ENCODE measurements at places on chromosomes 1 and 21.

- DNase-seq, result no peak
Observed at GRCh38 chr1:93078203-93078602, 880 bp upstream of the MTF2 start.

GRCh38 chr1:74822851-74823401 lies 90.0 kb downstream of the TYW3 start:
- no peak for DNase-seq

DNA sequence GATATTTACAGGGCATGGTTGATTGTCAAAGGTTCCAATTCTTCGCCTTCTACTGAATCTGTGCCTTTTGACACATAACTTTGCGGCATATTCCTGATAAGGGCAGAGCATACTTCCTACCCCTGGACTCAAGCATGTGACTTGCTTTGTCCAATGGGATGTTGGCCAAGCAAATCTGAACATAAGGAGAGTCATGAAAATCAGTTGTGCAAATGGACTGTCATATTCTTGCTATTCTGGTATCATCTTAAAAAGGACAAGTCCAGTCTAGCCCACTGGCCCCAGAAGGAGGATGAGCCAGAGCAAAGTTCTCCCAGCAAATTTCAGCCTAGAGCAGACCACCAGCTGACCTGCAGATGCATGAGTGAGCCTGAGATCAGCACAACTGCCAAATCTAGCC lies 41.0 kb upstream of the MUTYH start:
- peak; percentile 61 for DNase-seq

- no peak for DNase-seq
Observed at GRCh38 chr1:183609759-183610452, 19.6 kb upstream of the NCF2 start.

- no peak for DNase-seq
Observed at GRCh38 chr1:28031173-28031572, 57.2 kb downstream of the EYA3 start.

- DNase-seq, result no peak
Observed at GRCh38 chr1:114561333-114561732, 20.1 kb downstream of the BCAS2 start.

GRCh38 chr1:82879701-82880305 lies 1079.1 kb downstream of the ADGRL2 start:
- DNase-seq, result no peak

GRCh38 chr1:94246692-94247137 lies 9.3 kb upstream of the ARHGAP29 start:
- DNase-seq, result no peak

GRCh38 chr1:30749691-30750583 lies 7.6 kb downstream of the LAPTM5 start:
- no peak for DNase-seq

DNA sequence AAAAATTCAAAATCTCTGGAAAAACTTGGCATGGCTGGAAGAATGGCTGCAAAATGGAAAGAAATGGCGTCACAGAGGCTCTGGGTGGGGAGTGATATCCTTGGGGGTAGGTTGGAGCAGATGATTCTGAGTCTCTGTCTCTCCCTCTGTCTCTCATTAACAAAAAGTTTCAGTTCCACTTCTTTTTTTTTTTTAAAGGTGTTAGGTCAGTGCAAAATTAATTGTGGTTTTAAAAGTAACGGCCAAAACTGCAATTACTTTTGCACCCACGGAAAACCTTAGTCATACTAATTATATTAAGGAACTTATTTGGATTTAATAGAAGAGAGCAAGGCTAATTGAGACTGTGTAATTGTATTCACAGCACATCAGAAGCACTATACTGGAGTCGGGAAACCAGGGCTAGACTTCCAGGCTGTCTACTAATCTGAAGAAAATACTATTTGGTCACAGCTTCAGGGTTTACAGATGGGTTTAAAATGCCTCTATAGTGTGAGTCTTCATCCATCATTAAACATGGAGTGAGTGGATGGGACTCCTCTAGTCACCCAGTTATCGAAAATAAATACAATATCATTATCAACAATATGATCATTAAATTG lies 289.1 kb upstream of the PLD5 start:
- DNase-seq, result no peak

- DNase-seq, result no peak
Observed at GRCh38 chr1:237705462-237705861, 185.3 kb downstream of the ZP4 start.

- no peak for DNase-seq
Observed at GRCh38 chr1:205588636-205589035, 43.2 kb downstream of the ELK4 start.

GRCh38 chr1:179817789-179818188 lies 59.8 kb downstream of the TOR1AIP2 start:
- no peak for DNase-seq

DNA sequence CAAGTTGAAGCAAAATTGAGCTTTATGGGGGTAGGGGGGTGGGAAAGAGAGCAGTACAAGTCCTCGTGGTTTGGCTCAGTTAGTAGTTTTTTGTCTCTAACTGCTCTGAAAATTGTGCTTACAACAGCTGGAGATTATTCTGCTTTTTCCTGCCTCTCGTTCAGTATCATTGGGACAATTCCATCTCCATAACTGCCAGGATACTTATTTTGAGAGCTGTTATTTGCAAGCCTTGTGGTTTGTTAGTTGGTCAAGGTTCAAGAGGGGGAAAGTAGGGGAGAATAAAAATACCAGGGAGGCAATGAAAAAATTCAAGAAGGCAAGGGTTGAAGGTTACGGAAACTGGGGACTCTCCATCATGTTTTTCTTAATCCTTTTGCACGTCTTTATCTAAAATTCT lies 811.8 kb upstream of the ADGRL2 start:
- no peak for DNase-seq

DNA sequence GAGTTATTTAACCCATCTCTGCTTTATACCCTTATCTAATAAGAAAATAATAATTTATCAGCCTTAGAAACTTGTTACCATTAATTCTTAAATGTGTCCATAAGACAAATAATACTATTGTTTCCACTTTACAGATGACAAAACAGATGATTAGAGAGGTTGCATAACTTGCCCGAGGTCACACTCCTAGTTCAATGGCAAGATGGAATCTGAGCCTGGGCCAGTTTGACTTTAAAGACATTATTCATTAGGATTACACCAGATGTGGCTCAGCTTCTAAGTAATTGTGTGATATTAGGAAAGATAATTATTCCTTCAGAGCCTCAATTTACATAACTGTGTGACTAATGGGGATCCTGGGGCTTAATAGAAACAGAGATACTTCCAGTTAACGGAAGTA lies 42.3 kb upstream of the KCNK2 start:
- DNase-seq, result no peak

GRCh38 chr1:46535063-46535462 lies 16.4 kb downstream of the KNCN start:
- no peak for DNase-seq

GRCh38 chr1:151828921-151829320 lies 2.7 kb downstream of the RORC start:
- DNase-seq, result no peak

DNA sequence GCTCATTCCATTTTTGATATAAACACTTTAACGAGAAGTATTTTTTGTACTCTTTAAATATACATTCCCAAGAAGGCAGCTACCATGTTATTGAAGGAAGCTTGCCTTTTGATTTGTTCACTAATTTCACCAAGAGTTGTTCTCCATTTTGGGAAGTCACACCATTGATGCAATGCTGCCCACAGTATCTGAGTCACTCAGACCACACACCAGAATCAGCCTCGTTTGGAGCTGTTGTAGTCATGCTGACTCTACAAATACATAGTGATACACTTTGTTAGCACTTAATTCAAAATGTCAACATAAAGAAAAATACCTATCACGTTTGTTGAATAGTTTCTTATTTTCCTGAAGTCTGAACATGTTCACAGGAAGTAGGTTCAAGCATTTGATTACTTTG lies 78.7 kb downstream of the PAPPA2 start:
- DNase-seq, result no peak

DNA sequence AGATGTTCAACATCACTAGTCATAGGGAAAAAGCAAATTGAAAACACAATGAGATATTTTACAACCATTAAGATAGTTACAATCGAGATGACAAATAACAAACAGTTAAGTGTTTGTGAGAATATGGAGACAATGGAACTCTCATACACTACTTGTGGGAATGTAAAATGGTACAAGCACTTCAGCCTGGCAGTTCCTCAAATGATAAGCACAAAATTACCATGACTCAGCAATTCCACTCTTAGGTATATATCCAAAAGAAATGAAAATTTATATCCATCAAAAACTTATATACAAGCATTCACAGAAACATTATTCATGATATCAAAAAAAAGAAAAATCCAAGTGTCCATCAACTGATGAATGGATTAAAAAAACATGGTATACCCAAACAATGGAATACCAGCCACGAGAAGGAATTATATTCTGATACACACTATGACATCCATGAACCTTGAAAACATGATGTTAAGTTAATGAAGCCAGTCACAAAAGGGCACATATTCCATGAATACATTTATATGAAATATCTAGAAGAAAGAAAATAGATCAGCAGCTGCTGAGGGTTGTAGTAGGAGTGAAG lies 76.4 kb downstream of the EVI5 start:
- DNase-seq, result no peak

DNA sequence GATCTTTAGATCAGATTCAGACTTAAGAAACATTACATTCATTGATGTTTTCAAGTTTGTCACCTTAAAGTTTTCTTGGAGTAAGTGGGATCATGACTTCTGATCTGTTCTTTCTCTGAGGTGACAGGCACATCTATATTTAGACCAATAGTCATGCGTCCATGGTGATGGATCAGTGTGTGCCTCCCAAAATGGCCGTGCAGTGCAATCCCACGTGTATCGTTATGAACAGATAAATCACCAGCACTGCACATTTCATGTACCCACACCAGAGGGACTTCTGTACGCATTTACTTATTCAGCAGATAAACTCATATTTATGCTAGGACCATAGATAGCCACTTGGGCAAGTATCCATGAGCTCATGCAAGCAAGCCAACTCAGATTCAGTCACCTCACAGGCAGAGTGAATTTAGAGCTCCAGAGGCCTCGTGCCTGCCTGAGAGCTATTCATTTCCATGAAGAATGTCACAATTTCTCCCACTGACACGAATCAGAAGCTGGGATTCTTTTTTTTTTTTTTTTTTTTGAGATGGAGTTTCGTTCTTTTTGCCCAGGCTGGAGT lies 13.9 kb upstream of the WDR26 start:
- no peak for DNase-seq

GRCh38 chr1:64179588-64179987 lies 23.8 kb upstream of the UBE2U start:
- DNase-seq, result no peak

DNA sequence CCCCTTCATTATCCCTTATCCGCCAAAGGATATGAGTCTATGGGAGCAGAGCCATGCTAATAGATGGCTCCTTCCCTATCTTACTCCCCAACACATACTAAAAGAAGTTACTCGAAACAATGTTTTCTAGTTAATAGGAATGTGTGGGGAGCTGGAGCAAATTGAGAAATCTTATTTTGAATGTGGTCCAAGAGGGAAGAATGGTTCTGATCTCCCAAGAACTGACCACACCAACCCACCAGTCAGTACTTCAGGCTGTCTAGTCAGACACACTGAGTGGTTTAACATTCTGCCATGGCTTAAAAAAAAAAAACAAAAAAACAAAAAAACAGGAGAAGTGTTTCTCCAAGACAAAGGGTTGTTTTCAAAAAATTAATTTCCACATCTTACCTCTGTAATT lies 31.5 kb upstream of the DNASE2B start:
- DNase-seq, result no peak

GRCh38 chr1:7177438-7178146 lies 392.3 kb downstream of the CAMTA1 start:
- no peak for DNase-seq

- no peak for DNase-seq
Observed at GRCh38 chr1:220382994-220383393, 110.7 kb upstream of the RAB3GAP2 start.

DNA sequence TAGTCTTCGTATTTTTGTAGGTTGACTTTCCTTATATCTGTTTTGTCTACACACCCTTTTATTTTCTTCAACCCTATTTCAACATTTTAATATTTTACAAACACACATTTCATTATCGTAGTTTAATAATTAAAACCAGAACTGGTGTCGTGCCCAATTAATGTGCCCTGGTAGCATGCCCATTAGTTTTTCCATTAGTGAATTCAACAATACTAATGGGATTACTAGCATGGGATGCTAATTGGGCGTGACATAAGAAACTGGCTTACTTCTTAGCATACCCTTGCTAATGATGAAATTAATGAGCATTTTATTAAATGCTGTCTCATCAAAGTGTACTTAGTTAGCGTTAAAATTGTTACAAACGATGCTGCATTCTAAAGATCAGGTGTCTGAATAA lies 332.7 kb downstream of the USH2A start:
- no peak for DNase-seq

GRCh38 chr1:52601991-52602855 lies at the start of gene GPX7:
Gene GPX7, plus strand, starts transcription at chr1:52602371. Its CDS starts 39 bp downstream, at chr1:52602410.
- no peak for DNase-seq

- DNase-seq, result no peak
Observed at GRCh38 chr1:25724966-25725365, 75.0 kb upstream of the SELENON start.

- no peak for DNase-seq
Observed at GRCh38 chr1:112044745-112045144, 55.3 kb upstream of the KCND3 start.

- no peak for DNase-seq
Observed at GRCh38 chr21:32888971-32889370, 117.4 kb upstream of the PAXBP1 start.

- no peak for DNase-seq
Observed at GRCh38 chr1:181208083-181208482, 119.6 kb downstream of the IER5 start.

- no peak for DNase-seq
Observed at GRCh38 chr1:240772131-240772530, 160.2 kb upstream of the GREM2 start.

- no peak for DNase-seq
Observed at GRCh38 chr1:227042292-227042691, 102.2 kb downstream of the COQ8A start.

Data from RWPE2 (cell line).